ENCODE measurements at places on chromosomes 2 and 18.

DNA sequence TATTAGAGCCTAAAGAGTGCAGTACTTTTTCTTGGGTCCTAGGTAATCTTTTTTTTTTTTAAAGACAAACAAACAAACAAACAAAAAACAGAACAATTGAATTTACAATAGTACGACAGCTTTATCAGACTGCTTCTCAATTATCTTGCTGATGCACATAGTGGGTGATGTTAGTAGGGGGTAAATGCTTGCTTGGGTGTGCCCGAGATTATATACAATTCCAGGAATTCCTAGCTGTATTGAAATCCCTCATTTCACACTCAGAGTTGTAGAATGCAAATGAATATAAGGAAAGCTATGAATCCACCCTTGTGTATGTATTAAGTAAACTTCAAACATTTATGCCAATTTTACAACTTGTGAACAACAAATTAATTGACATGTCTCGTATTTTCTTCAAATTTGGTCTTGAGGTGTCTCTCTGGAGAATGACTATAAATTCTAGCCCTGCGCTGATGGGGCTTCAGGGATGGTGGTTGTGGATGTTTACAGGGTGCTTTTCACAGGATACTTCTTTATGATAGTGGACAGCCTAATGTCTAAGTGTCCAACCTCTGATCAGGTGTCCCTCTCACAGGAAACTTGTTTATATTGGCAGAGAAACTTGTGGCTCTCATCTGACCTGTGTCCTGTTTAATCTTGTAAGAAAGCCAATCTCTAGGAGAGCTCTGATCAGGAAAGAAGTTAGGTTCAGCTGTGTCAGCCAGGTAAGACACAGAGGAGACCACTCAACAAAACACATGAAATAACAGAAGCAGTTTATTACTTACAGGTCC is 61.9 kb upstream of the SLC39A10 start:
- no peak for DNase-seq

- no peak for DNase-seq
Measured at GRCh38 chr2:98505971-98506664, 61.5 kb downstream of the INPP4A start.

DNA sequence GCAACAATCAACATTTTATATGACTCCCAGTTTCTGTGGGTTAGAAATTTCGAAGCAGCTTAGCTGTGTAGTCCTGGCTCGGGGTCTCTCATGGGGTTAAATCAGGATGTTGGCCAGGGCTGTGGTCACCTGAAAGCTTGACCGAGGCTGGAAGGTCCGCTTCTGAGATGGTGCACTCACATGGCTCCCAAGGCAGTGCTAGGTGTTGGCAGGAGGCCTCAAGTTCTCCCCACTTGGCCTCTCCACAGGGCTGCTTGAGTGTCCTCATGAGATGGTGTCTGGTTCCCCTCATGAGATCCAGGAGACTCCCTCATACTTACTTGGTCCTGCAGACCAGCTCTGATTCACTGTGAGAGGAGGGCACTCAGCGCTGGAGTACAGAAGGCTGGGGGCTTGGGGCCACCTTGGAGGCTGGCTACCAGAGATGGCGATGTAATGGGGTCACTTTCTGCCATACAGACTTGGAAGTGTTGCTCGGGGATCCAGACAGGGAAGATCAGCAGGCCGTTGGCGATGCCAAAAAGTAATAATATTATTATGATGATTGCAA is 98.8 kb downstream of the INHBB start:
- DNase-seq, result no peak

- DNase-seq, result peak; percentile 94
Measured at GRCh38 chr2:98444436-98445176, at the start of gene INPP4A. Gene INPP4A (plus strand): TSS chr2:98444858. CDS start chr2:98520049, 75,191 bp downstream.

- DNase-seq, result no peak
Measured at GRCh38 chr2:16256601-16257321, 316.4 kb downstream of the MYCN start.

GRCh38 chr2:33532146-33532545 is 55.7 kb downstream of the RASGRP3 start:
- DNase-seq, result no peak

GRCh38 chr2:160596441-160596840 is 102.8 kb upstream of the RBMS1 start:
- DNase-seq, result no peak

- no peak for DNase-seq
Measured at GRCh38 chr2:207816546-207816945, 46.8 kb upstream of the FZD5 start.

DNA sequence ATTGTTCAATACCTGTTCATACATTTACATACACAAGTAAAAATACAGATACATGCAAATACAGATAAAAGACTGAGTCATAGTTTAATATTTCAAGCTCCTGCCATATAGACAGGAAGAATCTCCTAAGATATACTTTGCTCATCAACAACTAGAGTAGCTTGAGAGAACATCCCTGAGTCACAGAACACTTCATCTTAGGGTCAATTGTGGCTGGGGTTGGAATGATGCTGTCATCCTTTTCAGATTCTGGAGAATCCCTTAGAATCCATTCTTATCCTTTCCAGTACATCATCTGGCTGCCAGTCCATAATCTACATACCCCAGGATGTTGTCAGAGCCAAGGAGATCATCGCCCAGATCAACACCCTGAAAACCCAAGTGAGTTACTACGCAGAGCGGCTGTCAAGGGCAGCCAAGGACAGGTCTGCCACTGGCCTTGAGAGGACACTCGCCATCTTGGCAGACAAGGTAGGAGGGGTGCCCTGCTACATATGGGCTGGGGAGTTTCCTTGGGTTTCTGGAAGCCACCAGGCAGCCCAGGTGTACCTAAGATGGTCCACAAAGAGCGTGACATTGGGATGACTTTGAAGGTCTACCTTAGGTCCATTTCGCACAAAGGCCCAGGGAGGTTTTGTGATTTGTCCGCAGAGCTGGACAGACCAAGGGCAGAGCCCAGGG is 55.7 kb downstream of the COA5 start:
- peak; percentile 32 for DNase-seq

- DNase-seq, result no peak
Measured at GRCh38 chr18:40673150-40673549, 1281.9 kb upstream of the PIK3C3 start.

- no peak for DNase-seq
Measured at GRCh38 chr2:33205693-33206434, 259.1 kb downstream of the LTBP1 start.

DNA sequence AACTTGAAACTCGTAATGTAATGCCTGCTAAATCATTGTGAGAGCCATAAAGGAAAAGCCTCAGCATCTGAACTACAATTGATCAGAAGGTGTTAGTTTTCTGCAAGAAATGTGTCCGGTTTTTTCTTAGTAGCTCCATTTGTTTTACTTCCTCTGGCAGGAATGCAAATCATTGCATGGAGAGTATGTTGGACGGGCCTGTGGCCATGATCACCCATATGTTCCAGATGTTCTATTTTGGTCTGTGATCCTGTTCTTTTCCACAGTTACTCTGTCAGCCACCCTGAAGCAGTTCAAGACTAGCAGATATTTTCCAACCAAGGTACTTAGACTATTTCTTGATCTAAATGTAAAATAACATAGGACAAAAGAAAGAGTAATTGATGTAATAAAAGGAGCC is 126.6 kb downstream of the DPP4 start:
- DNase-seq, result no peak

DNA sequence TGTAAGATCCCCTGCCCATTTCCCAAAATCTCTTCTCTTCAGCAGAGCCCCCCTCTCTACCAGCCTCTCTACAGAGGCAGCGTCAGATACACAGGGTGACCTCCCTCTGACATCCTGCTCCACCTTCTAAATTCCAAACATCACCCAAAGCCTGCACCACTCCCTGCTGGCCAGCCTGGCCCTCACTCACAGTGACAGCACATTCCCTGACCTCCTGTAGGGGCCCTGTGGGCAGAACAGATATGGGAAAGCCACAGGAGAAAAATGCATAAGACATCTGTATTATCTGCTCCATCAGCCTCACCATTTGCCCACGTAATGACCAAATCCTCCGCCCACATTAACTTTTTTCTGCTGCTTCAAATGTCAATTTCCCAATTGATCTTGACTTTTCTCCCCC is 40.6 kb downstream of the TRABD2A start:
- no peak for DNase-seq

- DNase-seq, result no peak
Measured at GRCh38 chr18:2683055-2683454, 27.5 kb downstream of the SMCHD1 start.

DNA sequence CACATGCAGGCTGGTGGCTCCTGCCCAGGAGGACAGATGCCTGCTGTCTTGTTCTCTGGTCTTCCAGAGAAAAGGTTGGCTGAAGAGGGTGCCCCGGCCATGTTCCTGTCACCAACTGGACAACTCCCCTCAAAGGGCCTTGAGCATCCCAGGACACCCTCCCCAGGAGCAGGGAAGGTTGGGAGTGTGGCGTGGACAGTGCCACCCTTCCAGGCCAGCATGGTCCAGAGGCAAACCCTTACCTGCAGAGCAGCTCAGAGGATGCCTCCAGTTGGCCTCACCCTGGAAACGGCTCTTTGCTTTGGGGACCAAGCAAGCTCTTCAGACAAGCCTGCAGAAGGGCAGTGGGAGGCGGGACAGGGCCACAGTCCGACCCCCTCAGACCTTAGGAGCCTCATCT is 4.9 kb upstream of the GPC1 start:
- DNase-seq, result no peak

GRCh38 chr2:95667480-95667879 is 75.7 kb downstream of the TRIM43 start:
- no peak for DNase-seq

DNA sequence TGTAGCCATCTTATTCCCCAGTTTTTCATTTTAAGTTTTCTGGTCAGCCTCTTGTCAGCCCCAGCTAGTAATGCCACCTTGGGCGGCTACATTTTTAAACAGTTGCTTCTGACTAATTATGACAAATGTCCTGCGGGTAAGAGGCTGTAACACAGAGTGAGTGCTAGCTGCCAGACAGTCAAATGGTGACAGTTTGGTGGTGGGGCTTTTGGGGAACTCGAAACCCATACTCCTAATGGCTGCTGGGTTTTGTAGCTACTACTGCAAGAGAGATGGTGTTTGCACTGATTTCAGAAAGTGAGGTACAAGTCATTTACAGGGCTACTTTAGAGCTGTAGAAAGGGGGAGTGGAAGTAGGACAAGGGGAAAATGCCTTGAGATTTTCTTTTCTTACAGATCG is 48.2 kb downstream of the ZCCHC2 start:
- no peak for DNase-seq

DNA sequence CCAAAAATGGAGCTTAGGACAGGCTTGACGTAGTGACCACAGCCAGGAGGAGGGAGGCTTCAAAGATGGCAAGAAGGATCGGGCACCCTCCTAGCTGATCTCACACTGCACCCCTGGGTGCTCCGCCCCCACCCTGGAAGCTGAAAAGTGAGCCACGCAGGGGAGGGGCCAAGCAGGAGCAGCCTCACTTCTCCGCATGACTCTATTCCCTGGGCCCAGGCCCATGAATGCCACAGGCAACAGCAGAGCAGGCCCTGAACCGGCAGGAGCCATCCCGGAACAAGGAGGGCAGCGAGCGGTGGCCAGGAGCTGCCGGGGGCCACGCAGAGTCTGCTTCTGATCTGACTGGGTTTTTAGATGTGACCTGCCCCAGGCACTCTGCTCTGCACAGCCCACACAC is 30.0 kb downstream of the BIN1 start:
- no peak for DNase-seq

DNA sequence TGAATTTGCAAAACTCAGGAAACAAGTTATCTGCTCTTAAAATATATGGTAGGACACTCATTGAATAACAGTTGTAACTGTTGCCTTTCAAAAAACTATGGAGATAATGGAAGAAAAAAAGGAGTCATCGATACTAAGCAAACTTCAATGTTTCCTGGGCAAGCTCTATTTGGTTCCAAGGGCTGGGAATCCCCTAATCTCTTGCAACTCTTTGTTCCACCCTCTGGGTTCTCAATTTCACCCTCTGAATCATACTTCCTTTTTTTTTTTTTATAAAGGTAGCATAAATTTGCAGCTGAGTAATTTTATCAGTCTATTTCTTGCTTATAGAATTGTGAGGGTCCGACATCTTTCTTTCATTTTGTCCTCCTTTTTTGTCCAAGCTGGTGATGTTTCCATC is 36.7 kb downstream of the SLC9A4 start:
- no peak for DNase-seq
